Activated T-helper 17 cell treated with anti-CD3 and anti-CD28 coated beads, Interleukin-2, amount 50 U/mL, for 72 hours (primary cell): ENCODE measurements at places on chromosomes 7 and 10.

DNA sequence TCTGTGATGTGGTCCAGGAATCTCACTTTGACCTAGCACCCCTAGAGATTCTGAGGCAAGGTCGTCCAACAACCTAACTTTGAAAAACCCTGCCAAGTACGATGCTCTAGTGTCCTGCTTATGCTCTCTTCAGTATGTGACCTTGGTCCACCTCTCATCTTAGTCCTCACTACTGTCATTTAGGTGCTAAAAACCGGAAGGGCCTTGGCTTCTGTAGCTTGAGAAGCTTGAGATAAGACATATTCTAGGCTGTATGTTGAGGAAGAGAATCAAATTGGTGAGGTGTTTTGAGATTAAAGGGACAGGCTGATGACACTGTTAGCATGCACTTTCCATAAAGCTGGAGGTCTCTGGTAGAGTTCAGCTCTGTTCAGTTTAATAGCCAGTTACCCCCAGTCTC is 57.0 kb upstream of the MTPN start:
- ATAC-seq = no peak

DNA sequence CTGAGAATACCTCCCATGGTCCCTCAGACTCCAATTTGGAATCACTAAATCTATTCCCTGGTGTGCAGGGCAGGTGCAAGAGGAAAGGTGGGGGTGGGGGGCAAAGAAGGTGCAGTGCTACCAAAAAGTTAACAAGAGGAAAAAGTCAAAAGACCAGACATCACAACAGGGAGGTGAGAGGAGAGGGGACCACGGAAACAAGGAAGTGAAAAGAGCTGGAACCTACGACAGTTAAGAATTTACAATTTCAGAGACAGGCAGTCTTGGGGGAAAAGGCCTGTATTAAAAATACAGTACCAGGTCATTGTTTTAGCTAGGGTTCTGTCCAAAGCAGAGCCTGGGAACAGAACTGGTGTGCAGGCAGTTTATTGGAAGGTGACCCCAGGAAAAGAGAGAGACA is 14.6 kb downstream of the ITGB1 start:
- no peak for ATAC-seq

- ATAC-seq = no peak
Observed at GRCh38 chr7:67463983-67464382, 467.4 kb downstream of the TYW1 start.

GRCh38 chr7:138755331-138755747 is 42.5 kb upstream of the TMEM213 start:
- ATAC-seq = no peak

- no peak for ATAC-seq
Observed at GRCh38 chr10:57627642-57628178, 640.0 kb downstream of the IPMK start.

DNA sequence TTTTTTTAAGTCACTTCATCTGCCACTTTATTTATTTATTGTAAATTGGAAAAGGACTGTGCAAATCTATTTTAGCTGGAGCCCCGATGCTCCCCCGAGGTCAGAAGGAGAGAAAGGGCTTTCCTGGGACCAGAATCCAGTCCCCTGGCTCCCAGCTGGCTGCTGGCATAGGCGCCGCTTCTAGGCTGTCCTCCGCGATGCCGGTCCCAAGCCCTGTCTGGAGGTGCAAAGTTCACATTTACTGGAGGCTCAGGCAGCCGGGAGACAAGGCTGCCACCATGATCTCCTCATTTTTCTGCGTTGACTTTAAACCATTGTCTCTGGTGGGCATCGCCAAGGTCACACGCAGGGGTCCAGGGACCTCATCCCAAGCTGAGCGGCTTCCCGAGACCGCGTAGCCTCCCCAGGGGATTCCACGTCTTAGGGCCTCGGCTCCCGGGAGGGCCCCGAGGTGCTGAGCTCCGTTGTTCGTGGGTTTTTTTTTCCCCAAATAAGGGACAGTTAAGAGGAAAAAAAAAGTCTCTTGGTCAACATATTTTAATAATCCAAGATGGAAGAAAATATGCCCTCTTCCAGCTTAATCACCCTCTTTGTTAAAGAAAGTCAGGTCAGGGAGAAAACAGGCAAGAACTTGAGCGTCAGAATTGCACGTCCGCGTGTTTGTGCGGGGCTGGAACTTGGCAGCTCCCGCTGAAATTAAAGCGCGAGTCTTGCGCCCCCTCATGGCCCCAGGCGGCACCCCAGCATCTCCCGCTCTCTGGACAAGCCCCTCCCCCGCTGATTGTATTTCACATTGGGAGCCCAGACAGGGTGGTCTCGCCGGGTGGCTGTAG is 11.9 kb downstream of the RGR start:
- peak; percentile 70 for ATAC-seq

- ATAC-seq = no peak
Observed at GRCh38 chr10:47048526-47048905, 137.3 kb downstream of the PTPN20 start.

GRCh38 chr10:121544301-121544869 is 53.9 kb downstream of the FGFR2 start:
- no peak for ATAC-seq

- ATAC-seq = no peak
Observed at GRCh38 chr7:75650681-75651080, 88.1 kb downstream of the HIP1 start.

GRCh38 chr7:27905951-27906350 is 166.0 kb downstream of the TAX1BP1 start:
- ATAC-seq = no peak
